ENCODE measurements at places on chromosomes 13 and 19.

- H3K27me3 ChIP-seq, result peaks cover 15% of the 10 kb centered on the region
- H3K36me3 ChIP-seq, result peaks cover 3% of the 10 kb centered on the region
- DNase-seq, result no peak
- peaks cover 9% of the 10 kb centered on the region for H3K4me1 ChIP-seq
- peak overlapping the region; percentile 72 for H3K4me3 ChIP-seq
Observed at GRCh38 chr19:925087-925525, 729 bp upstream of the ARID3A start.

DNA sequence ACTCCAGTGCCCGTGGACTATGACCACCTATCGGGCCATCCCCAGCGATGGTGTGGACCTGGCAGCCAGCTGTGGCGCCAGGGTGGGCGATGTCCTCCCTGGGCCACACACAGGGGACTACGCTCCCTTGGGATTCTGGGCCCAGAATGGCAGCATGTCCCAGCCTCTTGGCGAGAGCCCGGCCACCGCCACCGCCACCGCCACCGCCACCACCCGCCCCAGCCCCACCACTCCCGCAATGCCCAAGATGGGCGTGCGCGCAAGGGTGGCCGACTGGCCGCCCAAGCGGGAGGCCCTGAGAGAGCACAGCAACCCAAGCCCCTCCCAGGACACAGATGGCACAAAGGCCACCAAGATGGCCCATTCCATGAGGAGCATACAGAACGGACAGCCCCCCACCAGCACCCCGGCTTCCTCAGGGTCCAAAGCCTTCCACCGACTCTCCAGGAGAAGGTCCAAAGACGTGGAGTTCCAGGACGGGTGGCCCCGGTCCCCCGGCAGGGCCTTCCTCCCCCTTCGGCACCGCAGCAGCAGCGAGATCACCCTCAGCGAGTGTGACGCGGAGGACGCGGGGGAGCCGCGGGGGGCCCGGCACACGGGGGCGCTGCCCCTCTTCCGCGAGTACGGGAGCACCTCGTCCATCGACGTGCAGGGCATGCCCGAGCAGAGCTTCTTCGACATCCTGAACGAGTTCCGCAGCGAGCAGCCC, 142.3 kb downstream of the DPF1 start:
- peaks cover 11% of the 10 kb centered on the region for H3K36me3 ChIP-seq
- H3K4me3 ChIP-seq, result no peak overlapping the region
- no peaks in the 10 kb centered on the region for H3K4me1 ChIP-seq
- H3K27me3 ChIP-seq, result no peaks in the 10 kb centered on the region
- DNase-seq, result no peak

DNA sequence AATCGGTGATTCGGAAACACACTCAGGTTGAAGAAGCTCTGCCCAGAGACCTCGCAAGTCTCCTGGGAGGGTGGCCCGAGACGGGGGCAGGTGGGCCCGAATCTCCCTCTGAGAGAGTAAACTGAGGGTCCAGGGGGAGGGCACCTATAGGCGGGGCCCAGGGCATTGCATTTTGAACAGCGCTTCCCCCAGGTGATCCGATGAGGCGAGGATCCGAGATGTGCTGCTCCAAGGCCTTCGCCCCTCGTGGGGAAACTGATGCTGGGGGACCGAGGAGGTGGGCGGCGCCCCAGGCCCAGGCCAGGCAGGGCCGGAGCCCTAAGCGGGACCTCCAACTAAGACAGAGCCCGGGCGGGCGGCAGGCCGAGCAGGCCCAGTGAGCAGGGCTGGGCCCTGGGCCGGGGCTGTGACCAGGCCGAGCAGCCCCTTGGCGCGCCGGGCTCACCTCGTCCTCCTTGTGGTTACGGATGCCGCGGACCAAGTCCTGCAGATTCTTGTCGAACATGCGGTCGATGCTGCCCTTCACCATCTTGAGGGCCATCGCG, 500 bp downstream of the AP3D1 start:
- H3K27me3 ChIP-seq, result no peaks in the 10 kb centered on the region
- peaks cover 26% of the 10 kb centered on the region for H3K4me1 ChIP-seq
- peak overlapping the region; percentile 82 for H3K4me3 ChIP-seq
- H3K27ac ChIP-seq, result peak overlapping the region; percentile 92
- DNase-seq, result peak; percentile 57
- H3K36me3 ChIP-seq, result no peaks in the 10 kb centered on the region

DNA sequence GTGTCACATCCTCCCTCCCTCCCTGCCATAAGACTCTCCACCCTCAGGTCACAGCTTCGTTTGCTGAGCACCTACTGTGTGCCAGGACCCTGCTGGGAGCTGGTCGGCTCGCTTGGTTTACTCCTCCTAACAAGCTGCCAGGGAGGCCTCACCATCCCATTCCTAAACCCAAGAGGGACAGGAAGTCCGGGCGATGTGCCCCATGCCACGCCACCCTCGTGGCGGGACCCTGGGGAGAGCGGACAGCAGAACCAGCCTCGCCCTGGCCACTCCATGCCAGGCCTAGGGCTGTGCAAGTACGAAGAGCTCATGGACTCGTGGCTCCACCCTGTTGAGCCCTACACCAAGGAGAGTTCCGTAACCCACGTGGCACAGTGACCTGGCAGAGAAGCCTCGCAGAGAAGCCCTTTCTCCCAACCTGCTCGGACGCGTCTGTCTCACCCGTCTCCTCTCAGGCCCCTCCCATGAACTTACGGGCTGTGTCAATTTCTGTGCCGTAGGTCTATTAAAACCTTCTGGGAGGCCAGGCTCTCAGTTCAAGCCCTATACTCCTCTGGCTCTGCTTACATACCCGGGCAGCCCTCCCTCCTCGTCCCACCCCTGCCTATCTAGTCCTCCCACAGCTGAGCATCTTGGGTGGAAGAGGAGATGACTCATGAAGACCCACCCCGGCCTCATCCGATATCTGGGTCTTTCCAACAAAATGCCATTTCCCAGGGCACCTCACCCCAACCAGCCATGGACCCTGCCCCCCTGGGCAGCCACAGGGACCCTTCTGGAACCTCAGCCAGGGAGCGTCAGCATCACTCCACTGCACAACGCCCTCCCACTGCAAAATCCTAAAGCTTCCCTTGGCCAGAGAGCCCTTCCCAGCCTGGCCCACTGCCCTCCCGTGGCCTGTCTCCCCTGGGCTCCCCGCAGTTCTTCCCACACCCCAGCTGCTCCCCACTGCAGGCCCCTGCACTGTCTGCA, 2.6 kb downstream of the UBXN6 start:
- no peak for DNase-seq
- H3K27me3 ChIP-seq, result no peaks in the 10 kb centered on the region
- peaks cover 4% of the 10 kb centered on the region for H3K36me3 ChIP-seq

- H3K4me1 ChIP-seq, result peaks cover 2% of the 10 kb centered on the region
- H3K27me3 ChIP-seq, result no peaks in the 10 kb centered on the region
- no peak overlapping the region for H3K4me3 ChIP-seq
- no peaks in the 10 kb centered on the region for H3K36me3 ChIP-seq
- H3K27ac ChIP-seq, result no peak overlapping the region
- DNase-seq, result no peak
Observed at GRCh38 chr13:60174113-60174512, 10.4 kb upstream of the DIAPH3 start.

DNA sequence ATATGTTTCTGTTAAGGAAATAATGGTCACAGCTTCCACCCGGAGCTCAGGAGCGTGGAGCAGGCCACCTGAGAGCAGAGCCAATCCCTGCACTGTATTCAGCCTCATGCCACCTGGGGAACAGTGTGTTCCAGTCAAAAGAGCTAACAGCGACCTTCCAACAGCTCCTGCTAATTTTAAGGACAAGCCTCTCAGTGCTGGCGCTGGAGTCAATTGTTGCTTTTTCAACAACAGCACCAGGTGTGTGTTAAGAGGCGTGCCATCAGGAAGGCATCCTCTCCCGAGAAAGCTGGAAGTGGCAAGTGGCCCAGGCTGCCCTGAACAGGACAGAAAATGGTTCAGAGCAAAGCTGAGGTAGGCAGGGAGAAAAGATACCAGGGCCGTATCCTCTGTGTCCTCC, 102.0 kb downstream of the CACNA1A start:
- DNase-seq, result no peak
- H3K27ac ChIP-seq, result no peak overlapping the region
- H3K4me1 ChIP-seq, result no peaks in the 10 kb centered on the region
- H3K27me3 ChIP-seq, result no peaks in the 10 kb centered on the region
- no peak overlapping the region for H3K4me3 ChIP-seq
- H3K36me3 ChIP-seq, result no peaks in the 10 kb centered on the region

DNA sequence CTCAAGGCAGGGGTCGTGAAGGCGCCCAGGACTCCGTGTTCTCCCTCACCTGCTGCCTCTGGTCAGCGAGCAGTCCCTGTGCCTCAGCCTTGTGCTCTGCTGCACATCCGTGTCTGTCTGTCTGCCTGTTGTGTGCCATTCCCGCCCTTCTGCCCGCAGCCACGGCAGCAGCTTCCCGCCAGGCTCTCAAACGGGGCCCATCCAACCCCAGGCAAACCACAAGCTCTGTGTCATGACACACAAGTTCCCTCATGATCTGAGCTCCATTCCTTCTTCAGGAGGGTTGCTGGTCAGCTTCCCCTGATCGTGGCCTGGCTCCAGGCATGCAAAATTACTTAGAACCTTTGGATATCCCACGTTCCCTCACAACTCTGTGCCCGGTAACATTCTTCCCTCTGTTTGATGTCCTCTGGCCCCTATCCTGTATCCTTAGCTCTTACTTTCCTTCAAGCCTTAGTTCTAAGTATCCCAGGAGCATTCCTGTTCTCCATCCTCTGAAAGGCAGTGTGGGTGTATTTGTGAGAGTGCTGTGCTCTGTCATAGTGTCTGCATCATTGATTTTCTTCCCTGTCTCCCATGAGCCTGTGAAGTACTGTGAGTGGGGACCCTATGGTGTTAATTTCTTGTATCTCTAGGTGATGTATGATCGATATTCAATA, 3.2 kb downstream of the GPR183 start:
- no peak overlapping the region for H3K4me3 ChIP-seq
- H3K4me1 ChIP-seq, result peaks cover 17% of the 10 kb centered on the region
- no peak overlapping the region for H3K27ac ChIP-seq
- peaks cover 10% of the 10 kb centered on the region for H3K36me3 ChIP-seq
- no peak for DNase-seq

DNA sequence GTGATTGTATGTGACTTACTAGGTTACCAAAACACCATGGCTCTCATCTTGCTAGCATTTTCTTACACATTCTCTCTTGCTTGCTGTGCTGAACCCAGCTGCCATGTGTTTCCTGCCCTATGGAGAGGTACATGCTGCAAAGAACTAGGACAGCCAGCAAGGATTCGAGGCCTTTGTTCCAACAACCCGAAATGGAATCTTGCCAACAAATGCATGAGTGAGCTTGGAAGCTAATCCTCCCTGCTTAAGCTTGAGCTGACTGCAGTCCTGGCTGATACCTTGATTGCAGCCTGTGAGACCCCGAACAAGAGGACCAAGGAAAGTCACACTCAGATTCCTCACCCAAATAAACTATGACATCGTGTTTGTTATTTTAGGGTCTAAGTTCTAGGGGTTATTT, 651.2 kb downstream of the SLITRK6 start:
- H3K27ac ChIP-seq, result no peak overlapping the region
- H3K4me3 ChIP-seq, result no peak overlapping the region
- H3K4me1 ChIP-seq, result peaks cover 5% of the 10 kb centered on the region
- no peaks in the 10 kb centered on the region for H3K36me3 ChIP-seq
- no peak for DNase-seq

GRCh38 chr13:30743319-30744055, 8.1 kb downstream of the ALOX5AP start:
- H3K27me3 ChIP-seq, result peaks cover 8% of the 10 kb centered on the region
- H3K4me3 ChIP-seq, result no peak overlapping the region
- peaks cover 27% of the 10 kb centered on the region for H3K4me1 ChIP-seq
- no peak for DNase-seq
- peak overlapping the region; percentile 74 for H3K27ac ChIP-seq
- no peaks in the 10 kb centered on the region for H3K36me3 ChIP-seq

- H3K4me1 ChIP-seq, result peaks cover 2% of the 10 kb centered on the region
- no peak for DNase-seq
- peaks cover 1% of the 10 kb centered on the region for H3K27me3 ChIP-seq
- no peak overlapping the region for H3K27ac ChIP-seq
Observed at GRCh38 chr19:54216869-54217268, 5.9 kb downstream of the LILRB3 start.

- no peak overlapping the region for H3K27ac ChIP-seq
- H3K4me1 ChIP-seq, result peaks cover 4% of the 10 kb centered on the region
- H3K4me3 ChIP-seq, result no peak overlapping the region
Observed at GRCh38 chr13:37539976-37540605, 58.5 kb downstream of the POSTN start.

DNA sequence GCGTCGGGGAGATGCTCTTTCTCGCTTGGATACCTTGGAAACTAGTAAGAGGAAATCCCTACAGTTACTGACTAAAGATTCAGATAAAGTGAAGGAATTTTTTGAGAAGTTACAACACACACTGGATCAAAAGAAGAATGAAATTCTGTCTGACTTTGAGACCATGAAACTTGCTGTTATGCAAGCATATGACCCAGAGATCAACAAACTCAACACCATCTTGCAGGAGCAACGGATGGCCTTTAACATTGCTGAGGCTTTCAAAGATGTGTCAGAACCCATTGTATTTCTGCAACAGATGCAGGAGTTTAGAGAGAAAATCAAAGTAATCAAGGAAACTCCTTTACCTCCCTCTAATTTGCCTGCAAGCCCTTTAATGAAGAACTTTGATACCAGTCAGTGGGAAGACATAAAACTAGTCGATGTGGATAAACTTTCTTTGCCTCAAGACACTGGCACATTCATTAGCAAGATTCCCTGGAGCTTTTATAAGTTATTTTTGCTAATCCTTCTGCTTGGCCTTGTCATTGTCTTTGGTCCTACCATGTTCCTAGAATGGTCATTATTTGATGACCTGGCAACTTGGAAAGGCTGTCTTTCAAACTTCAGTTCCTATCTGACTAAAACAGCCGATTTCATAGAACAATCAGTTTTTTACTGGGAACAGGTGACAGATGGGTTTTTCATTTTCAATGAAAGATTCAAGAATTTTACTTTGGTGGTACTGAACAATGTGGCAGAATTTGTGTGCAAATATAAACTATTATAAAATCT, 2.7 kb upstream of the KCNRG start:
- peaks cover 45% of the 10 kb centered on the region for H3K36me3 ChIP-seq
- no peak for DNase-seq
- H3K27me3 ChIP-seq, result no peaks in the 10 kb centered on the region
- H3K27ac ChIP-seq, result peak overlapping the region; percentile 14
- H3K4me3 ChIP-seq, result no peak overlapping the region
- peaks cover 6% of the 10 kb centered on the region for H3K4me1 ChIP-seq

All from mesothelial cell of epicardium (in vitro differentiated cells).